ENCODE measurements at places on chromosomes 4 and X. TPM values are rescaled to one million over a fixed set of nuclear protein-coding genes. Genes with fewer than 3 reads are reported as not detected.

- DNase-seq = no peak
Observed at GRCh38 chrX:18042776-18043175, 177.9 kb downstream of the BEND2 start.

GRCh38 chr4:70687392-70687791 is 940 bp upstream of the UTP3 start:
- DNase-seq = peak; percentile 18

DNA sequence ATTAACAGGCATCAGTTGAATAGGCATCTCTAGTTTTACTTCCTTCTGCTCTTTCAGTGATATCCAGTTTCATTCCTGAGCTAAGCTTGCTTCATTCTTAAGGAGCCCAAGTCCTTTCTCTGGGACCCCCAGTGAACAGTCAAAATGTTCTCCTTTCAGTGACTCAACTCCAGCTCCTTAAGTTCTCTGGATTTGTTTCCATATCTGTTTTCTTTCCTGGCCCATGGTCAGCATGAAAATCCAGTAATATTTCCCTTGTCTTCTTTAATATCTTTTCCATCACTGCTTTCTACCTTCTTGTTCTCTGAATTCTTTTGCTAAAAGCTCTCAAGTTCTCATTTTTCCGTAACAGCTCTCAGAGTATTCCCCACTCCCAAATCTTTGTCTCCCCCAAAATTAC is 25.5 kb downstream of the ADGRL3 start:
- DNase-seq = no peak

DNA sequence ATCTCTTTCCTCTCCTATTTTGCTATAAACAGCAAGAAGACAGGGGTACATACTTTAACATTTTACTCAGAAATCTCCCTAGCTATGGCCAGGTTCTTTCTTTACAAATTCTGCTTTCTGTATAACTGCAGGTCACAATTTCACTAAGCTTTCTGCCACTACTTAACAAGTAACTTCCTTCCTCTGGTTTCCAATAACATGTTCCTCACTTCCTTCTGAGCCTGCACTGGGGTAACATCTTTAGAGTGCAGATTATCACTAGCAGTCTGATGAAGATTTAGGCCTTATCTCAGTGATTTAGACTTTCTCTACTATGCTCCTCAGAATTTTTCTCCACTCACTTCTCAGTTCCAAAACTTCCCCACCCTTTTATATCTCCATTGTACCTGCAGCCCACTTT is 1930.5 kb upstream of the AGA start:
- no peak for DNase-seq

DNA sequence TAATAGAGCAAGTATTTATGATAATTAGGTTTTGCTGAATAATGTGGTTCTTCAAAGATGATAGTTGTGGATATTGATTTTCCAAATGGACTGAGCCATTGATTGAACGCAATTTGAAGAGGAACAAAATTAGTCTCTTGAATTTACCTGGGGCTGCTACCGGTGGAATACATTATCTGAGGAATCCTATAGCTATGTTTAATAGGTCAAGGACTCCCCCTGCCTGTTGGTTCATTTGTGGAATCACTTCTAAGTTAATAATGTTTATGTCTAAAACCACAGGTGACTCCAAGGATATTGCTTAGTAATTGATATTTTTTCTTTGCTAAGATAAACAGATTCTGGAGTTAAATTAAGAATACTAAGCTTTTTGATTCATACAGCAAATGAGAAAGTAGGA is 576.0 kb upstream of the PABPC4L start:
- DNase-seq = no peak

GRCh38 chr4:184960505-184960971 is 57.8 kb upstream of the HELT start:
- no peak for DNase-seq

DNA sequence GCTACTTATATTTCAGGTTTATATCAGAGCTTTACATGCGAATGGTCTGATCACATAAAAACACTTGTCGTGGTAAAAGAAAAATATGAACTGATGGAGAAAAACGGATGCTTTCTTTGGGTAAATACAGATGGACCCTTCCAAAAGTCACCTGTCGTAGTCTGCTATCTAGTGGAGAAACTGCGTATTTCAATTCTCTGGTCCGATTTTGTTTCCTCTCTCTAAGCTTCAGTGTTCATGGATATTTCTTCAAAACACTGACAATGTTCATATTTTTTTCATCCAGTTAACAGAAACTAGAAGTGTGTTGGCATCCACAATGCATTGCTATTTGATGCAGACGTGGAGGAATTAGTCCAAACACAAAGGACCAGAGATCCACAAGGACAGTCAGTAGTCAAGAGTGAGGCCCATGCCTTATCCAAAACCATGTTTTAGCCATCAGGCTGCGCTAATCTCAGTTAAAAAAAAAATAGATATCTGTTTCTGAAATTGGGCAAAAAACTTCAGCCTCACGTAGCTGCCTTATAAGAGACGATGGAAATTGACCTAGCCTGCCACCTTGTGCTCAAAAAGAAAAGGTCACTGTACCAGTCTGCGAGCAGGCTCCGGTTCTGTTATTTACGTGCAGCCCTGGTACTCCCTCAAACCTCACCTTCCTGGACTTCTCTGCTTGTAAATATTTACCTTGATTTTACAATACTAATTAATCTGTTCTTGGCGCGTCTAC is 16.0 kb downstream of the MEPE start:
- peak; percentile 18 for DNase-seq

DNA sequence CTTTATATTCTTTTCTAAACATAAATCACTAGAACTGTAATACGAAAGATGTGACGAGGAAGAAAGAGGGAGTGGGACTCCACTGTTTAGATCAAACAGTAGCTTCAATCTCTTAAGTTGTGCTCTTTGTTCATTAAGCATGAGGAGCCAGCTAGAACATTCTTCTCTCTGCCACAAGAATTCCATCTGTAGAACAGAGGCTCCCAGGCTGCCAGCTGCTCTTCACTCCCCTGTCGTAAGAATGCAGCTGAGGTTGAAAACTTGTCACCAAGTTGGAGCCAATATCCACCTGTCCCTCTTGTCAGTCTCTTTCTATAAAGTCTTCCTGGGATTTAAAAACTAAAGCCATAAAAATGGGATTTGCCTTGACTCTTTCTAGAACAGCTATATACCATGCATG is 65.0 kb upstream of the SEC24B start:
- DNase-seq = no peak

DNA sequence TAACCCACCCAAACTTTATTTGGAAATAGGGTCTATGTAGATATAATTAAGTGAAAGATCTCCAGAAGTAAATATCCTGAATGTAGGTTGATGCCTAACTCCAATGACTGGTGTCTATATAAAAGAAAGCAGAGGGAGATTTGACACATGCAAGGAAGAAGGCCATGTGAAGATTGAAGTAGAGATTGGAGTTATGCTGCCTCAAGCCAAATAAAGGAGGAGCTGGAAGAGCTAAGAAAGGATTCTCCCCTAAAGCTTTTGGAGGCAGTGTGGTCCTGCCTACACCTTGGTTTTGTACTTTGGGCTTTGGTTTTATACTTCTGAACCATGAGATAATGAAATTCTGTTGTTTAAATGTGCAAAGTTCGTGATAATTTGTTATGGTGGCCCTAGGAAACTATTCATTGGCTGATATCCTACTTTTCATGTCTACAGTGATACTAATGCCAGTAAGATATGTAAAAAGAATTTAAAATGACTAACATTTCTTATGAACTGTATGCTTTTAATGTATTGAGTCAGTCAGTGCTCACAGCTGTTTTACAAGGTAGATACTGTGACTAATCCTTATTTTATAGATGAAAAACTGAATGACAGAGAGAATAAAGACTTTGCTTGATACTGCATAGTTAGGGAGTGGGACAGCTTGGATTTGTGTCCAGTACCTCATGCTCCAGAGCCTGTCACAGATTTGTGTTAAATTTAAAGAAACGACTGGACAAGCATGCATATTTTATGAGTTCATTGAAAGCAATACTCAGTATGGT is 5.9 kb upstream of the RAB40AL start:
- DNase-seq = no peak

GRCh38 chr4:42816880-42817400 is 75.6 kb upstream of the GRXCR1 start:
- no peak for DNase-seq

DNA sequence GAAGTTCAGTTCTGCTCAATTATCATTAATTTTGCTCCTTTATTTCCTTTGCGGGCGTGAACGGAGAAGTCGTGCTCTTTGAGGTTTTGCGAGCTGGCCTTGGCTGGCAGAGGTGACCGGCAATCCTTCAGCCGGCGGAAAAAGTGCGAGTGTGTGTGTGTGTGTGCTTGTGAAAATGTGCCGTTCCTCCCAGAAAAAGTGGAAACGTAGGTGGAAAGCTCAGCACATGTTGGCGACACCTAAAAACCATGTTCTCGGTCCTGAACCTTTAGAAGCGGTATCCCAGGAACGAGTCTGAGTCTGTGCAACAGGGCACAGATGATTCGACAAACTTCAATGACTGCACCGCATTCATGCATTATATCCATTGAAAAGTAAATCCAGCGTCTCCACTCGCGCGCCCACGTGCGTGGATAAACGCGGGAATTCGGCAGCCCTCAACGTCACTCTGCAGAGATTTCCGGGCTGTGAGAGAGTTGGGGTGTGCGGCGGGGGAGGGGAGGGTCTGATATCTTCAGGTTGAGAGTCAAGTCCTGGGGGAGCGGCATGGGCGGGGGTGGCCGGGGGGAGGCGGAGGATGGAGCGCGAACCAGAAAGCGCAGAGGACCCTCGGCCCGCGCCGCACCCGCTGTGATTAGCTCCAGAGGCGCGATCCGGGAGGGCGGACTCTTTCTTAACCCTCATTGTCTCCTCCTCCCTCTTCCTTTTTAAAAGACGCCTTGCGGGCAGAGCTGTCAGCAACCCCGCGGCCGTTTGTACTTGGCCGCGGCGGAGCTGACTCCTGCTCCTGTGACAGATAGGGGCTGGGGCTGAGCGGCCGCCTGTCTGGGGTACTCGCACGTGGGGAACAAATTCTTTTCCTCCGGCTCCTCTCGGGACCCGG is at the start of gene SHISA3:
Gene SHISA3 (plus strand): TSS at position 737 of the 883 bp plus-strand sequence. CDS start 569 bp downstream, outside the sequence.
- peak; percentile 5 for DNase-seq

- no peak for DNase-seq
Observed at GRCh38 chr4:147578051-147578476, 39.1 kb upstream of the TMEM184C start.

DNA sequence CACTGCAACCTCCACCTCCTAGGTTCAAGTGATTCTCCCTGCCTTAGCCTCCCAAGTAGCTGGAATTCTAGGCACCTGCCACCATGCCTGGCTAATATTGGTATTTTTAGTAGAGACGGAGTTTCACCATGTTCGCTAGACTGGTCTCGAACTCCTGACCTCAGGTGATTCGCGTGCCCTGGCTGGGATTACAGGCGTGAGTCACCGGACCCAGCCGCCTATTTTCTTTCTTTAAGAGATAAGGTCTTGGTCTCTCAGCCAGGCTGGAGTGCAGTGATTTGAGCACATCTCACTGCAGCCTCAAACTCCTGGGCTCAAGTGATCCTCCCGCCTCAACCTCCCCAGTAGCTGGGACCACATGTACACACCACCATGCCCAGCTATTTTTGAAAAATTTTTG is 166.5 kb downstream of the DHRSX start:
- peak; percentile 48 for DNase-seq

DNA sequence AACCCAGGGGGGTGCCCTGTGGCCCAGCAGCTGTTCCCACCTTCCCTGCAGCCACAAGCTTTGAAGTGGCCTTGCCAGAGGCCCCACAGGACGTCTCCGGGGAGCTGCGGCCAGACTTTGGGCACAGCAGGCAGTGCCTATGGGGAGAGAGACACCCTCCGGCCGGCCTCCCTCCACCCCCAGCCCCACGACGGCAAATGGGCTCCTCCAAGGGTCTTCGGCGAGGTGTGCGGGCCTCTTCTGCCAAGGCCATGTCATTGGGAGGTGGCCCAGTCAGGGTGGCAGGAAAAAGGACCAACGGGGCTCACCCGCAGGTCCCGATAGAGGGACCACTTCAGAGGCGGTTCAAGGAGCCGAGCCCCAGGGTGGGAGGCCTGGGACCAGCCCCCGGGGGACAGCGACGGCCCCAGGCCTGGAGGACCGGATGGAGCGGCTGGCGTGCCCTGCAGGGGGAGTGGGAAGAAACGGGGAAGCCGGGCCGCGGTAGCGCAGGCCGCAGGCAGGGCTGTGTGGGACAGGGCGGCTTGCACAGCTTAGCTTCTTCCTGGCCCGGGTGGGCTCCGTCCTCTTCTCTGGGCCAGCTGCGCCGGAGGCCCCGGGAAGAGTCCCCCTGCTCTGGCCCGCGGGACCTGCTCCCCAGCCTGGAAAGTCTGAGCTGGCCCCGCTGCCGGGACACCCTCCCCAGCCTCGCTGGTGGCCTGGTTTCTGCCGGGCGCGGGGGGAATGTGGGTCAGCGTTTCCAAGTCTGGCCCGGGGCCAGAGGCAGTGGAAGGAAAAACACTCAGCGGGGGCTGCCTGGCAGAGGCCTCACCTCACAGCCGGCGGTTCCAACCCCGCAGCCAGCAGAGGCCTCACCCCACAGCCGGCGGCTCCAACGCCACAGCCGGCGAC is 21.9 kb upstream of the SPON2 start:
- DNase-seq = no peak

DNA sequence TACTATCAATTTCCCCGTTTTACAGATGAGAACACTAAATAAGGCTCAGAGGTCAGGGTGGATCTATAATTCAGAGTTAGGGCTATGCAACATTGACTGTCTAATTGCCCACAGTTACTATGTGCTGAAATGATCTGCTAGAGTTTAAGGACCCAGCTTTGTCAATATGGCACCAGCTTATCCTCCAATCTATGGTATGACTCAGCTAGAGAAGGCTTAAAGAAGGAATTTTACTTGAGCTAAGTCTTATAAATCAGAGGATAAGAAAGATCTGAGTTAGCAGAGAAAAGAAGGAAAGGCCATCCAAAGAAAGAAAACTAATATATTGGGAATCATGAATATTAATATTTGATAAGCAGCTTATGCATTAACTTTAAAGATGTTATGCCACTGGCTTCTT is 78.1 kb downstream of the ASB9 start:
- no peak for DNase-seq

GRCh38 chr4:77010841-77011354 is 61.3 kb downstream of the SEPTIN11 start:
- DNase-seq = no peak

DNA sequence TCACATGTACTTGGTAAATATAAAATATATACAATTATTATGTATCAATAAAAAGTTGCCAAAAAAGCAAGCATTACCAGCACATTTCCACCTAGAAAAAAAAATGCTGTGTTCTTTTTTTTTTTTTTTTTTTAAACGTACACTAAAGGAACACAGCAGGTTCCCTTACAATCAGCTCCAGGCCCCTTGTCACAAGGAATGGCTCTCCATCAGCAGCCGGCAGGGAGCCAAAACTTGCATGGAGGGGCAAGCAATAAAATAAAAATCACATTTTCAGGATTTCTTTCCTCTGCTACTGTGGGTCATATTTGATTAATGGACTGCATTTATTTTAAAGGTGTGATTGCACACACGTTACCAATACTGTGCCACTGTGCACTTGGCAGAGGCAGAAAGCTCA is 460.3 kb downstream of the GPAT3 start:
- no peak for DNase-seq

- DNase-seq = no peak
Observed at GRCh38 chrX:15600049-15600448, 711 bp downstream of the ACE2 start.

- no peak for DNase-seq
Observed at GRCh38 chrX:40092808-40093435, 4.8 kb downstream of the BCOR start.

SPANXA2 gene
- not detected for total RNA-seq

TMEM35A gene
- not detected for total RNA-seq

DGKK gene
- not detected for total RNA-seq

USP53 gene
- 97.7 TPM for total RNA-seq

ZFP92 gene
- 0.05 TPM for total RNA-seq

TRIM60 gene
- total RNA-seq = not detected

KLB gene
- 0.13 TPM for total RNA-seq

PWWP3B gene
- total RNA-seq = 3.1 TPM

Data from gastrocnemius medialis (tissue), 4 donors.